ENCODE measurements at places on chromosomes 3 and 15.

- no peak for DNase-seq
Measured at GRCh38 chr3:192818126-192818525, 90.8 kb upstream of the FGF12 start.

- no peak for DNase-seq
Measured at GRCh38 chr3:136070334-136070733, 104.8 kb downstream of the PPP2R3A start.

- DNase-seq, result no peak
Measured at GRCh38 chr3:102896851-102897621, 462.2 kb downstream of the ZPLD1 start.

- DNase-seq, result no peak
Measured at GRCh38 chr3:37766797-37767776, 94.6 kb upstream of the CTDSPL start.

- no peak for DNase-seq
Measured at GRCh38 chr15:49288391-49288790, 118.3 kb downstream of the GALK2 start.

GRCh38 chr15:83769411-83769999 is 115.6 kb downstream of the ADAMTSL3 start:
- no peak for DNase-seq

GRCh38 chr3:30693470-30694120 is 87.2 kb downstream of the TGFBR2 start:
- peak; percentile 48 for DNase-seq

- DNase-seq, result no peak
Measured at GRCh38 chr3:73411993-73412392, 212.7 kb downstream of the PDZRN3 start.

- no peak for DNase-seq
Measured at GRCh38 chr3:120357807-120358206, 8.7 kb upstream of the LRRC58 start.

- DNase-seq, result no peak
Measured at GRCh38 chr15:42691308-42691707, 45.6 kb downstream of the CDAN1 start.

GRCh38 chr3:134214239-134214638 is 36.4 kb downstream of the RYK start:
- DNase-seq, result no peak

DNA sequence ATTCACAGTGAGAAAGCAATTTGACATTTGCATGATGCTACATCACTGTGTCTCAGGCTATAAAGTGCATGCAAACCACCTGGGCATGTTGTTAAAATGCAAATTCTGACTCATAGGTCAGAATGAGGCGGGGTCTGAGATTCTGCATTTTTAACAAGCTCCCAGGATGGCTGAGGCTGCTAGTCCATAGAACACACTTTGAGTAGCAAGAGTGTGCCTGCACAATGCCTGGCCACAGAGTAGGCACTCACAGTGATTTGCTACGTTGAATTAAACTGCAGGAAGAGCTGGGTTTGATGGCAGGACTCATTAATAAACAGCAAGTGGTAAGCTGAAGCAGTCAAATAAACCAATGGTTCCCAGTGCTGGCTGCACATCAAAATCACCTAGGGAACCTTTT is 48.1 kb downstream of the NTRK3 start:
- no peak for DNase-seq

- no peak for DNase-seq
Measured at GRCh38 chr3:78644847-78645246, 1123.0 kb downstream of the ROBO1 start.

DNA sequence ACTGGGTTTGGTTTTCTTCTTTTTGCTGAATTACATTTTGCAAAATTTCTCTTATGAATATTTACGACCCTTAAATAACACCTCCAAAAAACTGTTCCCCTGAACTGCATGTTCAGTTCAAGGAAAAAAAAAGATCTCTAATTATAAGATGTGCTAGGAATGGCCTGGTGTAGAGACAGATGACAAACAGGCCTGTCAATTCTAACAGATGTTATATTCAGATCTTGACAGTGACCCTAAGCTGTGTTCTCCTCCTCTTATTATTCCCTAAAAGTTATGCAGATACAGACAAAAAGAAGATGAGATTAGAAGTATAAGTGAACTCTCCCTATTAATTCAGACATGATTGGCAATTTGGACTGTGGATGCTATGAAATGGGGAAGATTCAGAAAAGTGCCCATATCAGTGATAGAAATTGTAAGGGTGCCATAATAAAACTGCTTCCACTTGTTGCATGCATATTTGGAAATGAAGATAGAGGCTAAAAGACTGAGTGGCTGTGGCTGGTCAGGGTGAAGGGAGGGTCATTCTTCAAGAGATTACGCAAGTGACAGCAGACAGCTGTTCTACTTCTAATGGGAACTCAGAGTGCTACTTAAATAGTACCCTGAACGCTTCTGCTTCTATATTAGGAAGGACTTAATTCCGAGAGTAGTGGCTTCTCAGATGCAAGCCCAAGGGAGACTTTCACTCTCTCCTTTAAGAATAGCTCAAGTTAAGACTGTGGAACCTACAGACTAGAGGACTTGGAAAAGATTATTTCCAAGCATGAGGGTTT is 75.5 kb downstream of the ADAMTS9 start:
- DNase-seq, result no peak

GRCh38 chr15:80485370-80486164 is 81.4 kb downstream of the ARNT2 start:
- DNase-seq, result no peak

DNA sequence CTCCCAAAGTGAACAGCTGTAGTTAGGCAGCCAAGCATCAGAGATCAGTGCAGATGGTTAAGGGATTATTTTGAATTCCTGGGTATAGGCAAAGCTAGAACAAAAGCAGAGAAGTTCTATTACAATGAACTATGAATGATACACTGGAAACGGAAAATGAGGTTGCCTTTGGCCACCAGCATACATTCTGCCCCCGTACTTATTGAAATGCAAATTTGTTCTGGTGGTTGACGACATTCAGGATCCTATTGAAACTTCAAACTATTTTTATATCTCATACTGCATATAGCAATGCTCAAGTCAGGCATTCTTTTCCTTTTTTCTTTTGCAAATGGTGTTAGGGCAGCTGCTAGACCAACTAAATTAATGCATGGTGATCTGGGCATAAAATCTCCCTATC is 61.7 kb downstream of the SLC12A1 start:
- DNase-seq, result no peak

DNA sequence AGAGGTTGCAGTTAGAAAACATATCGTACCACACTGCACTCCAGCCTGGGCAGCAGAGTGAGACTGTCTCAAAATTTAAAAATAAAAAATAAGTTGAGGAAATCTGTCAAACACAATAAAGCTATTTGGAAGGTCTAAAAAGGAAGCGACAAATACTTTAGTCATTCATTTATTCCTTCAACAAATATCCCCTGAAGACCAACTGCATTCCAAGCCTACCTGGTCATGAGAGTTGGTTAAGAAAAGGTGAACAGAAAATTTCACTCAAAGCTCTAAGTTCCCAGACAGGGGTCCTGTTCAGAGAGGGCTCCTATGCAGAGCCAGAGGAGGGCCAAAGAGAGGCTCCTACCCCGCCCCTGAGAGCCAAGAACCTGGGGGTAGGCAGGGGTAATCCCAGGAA is 15.4 kb upstream of the PRKAR2A start:
- no peak for DNase-seq

DNA sequence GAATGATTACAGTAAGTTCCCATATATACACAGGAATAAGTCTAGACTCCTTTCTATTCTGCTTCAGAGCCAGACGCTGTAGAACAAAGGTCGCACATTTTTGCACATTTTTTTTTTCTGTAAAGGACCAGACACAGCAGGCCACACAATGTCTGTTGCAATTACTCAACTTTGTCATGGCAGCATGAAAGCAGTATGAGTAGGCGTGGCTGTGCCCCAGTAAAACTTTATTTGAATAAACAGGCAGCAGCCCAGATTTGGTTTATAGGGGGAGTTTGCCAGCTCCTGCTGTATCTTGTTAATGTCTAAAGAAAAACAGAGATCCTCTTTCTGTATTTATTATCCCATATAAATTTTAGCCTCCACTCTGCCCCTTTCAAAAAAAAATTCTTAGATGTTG is 708.3 kb downstream of the FHIT start:
- DNase-seq, result no peak

DNA sequence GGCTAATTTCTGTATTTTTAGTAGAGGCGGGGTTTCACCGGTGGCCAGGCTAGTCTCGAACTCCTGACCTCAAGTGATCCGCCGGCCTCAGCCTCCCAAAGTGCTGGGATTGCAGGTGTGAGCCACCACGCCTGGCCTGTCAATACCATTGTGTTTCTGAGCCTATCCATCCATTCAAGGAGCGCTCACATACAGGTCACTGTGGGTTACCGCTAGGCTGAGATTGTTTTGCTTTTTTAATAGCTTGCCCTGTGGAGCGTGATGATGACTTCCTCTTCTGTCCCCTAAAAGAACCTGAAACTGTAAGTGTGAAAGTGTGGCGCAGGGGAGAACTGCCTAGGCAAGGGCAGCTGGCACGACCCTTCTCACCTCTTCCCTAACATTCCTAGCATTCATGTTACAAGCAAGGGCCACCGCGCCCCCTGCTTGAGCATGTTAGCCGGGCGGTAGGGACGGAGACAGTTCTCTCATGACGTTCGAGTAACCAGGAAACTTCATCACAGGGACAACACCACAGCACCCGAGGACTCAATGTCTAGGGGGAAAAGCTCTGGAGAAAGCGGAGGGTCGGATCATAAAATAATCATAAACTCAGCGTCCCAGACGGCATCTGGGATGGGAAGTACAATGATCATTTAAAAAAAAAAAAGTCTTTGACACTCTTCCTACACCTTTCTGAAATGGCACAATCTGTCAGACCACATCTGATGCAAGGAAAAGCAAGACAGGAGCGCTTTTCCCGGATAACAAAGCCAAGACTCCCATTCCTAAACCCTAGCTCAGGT is 790 bp downstream of the LAMP3 start:
- DNase-seq, result no peak

GRCh38 chr3:11774296-11774877 is 72.3 kb downstream of the TAMM41 start:
- no peak for DNase-seq

- DNase-seq, result peak; percentile 63
Measured at GRCh38 chr15:89364341-89364740, 29.7 kb upstream of the POLG start.

GRCh38 chr3:48428572-48429316 is 1.1 kb downstream of the PLXNB1 start:
- no peak for DNase-seq

Measured in inflammatory macrophage treated with lipopolysaccharide for 1 hour (primary cell).